ENCODE measurements at places on chromosomes 4 and X. TPM values are rescaled to one million over a fixed set of nuclear protein-coding genes. Genes with fewer than 3 reads are reported as not detected.

Gene LANCL3
- 0.04 TPM for total RNA-seq

Gene SULT1B1
- total RNA-seq: not detected

Gene ETNPPL
- total RNA-seq: not detected

Gene BST1
- 0.21 TPM for total RNA-seq

Gene NAP1L2
- total RNA-seq: not detected

Gene MAGEA2B
- not detected for total RNA-seq

Gene KLHL13
- total RNA-seq: not detected

GRCh38 chr4:15893962-15894361, 44.6 kb downstream of the FGFBP1 start:
- no peak for DNase-seq

GRCh38 chr4:81040012-81040659, 9.6 kb downstream of the BMP3 start:
- DNase-seq: peak; percentile 82

- DNase-seq: peak; percentile 58
These were observed 46.4 kb downstream of the GPAT3 start for GRCh38 chr4:83582289-83582785.

DNA sequence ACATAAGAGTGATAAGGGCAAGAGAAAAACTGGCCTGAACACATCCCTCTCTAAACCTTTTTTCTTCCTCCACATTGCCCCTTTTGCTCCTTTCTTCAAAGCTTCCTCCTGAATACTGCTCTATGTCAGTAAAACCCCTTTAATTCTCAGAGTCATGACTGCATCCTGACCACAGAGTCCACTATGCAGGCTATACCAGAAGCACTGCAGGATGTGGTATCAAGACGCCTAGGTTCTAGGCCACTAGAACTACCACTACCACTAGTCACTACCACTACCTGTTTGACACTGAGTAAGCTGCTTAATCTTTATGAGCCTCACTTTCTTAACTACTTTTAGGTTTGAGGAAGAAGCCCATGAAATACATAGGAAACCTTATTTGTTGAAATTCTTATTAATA, 38.7 kb downstream of the ARHGEF9 start:
- no peak for DNase-seq

DNA sequence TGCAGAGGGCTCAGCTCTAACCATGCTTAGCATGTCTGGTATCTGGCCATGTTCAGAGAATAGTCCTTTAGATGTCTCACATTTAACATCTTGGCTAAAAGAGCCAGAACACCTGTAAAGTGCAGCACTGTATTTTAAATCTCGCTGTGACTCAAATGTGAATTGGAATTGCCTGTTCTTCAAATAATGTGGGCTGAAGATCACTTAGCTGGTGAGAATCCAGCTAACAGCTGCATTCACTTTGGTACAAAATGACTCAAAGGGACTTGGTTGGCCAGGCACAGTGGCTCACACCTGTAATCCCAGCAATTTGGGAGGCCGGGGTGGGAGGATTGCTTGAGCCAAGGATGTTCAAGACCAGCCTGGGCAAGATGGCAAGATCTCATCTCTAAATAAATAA, 63.5 kb upstream of the PLAC8 start:
- DNase-seq: no peak

GRCh38 chrX:44908153-44908552, 35.2 kb downstream of the KDM6A start:
- DNase-seq: no peak

DNA sequence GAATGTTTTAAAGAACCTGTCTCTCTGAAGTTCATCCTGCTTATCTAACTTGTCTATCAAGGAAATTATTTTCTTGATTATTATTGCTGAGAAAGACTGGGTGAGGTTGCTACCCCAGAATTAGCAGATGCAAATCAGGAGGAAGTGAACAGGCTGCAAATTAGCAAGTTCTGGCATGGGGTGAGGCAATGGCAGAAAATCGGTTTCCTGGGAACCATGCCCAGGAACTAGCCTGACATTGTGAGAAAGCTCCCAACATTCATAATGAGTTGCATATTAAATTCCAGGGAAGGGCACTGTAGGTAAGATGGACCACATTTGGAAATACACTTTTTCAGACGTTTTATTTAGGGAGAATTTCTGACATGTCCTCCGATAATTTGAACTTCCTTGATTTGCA, 11.6 kb downstream of the ARSF start:
- no peak for DNase-seq

- no peak for DNase-seq
These were observed 59.7 kb upstream of the RASGEF1B start for GRCh38 chr4:81531410-81531809.

- no peak for DNase-seq
These were observed 12.3 kb upstream of the SCRG1 start for GRCh38 chr4:173411106-173411693.

DNA sequence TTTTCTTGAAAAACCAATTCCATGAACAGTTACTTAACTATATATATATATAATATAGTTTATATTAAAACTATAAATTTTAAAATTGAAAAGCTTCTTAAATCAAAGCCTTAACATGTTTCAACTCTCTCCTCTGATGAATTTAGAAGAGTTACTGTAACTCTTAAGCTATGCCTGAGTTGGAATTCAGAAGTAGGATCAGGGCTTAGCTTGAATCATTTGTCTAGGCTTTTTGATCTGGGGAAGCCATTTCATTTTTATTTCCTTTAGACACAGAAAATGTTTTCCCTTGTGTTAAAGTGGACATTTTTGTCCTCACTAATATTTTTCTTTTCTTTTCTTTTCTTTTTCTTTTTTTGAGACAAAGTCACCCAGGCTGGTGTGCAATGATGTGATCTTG, 40.4 kb upstream of the PDLIM5 start:
- DNase-seq: no peak

GRCh38 chrX:107603429-107604159, 24.7 kb upstream of the PRPS1 start:
- no peak for DNase-seq

DNA sequence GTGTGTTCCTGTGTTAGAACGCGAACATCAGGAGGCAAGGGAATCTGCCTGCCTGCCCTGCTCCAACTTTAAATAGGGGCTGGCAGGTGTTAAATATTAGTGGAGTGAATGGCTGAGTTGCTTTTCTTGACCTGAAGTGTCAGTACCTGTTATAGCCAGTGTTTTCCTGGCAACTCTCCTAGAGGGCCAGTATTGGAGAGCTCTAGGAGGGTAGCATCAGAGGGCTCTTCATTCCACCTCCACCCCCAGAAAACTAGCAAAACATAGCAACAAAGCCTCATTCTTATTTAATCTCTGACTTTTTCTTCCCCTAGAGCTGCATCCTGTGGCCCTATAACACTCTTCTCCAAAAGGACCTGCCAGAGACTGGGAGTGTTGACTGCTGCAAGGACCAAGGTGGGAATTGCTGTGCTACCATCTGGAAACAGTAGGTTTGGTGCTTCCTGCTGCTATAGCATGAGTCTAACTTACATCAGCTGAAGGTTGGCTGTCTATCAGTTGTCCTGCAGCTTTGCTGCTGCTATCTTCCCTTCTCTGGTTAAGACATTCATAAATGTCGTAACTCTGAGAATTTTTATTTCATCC, 33.5 kb downstream of the SGMS2 start:
- no peak for DNase-seq

DNA sequence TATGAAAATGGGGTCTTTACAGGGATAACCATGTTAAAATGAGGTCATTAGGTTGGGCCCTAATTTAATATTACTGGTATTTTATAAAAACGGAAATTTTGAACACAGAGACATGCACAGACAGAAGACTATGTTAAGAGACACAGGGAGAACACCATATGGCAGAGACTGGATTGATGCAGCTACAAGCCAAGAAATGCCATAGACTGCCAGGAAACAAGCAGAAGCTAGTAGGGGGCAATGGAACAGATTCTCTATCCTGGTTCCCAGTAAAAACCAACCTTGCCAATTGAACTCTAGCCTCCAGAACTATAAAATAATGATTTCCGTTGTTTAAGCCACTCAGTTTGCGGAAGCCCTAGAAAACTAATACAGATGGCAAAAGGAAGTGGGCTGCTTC, 6.6 kb upstream of the GUF1 start:
- no peak for DNase-seq

- DNase-seq: peak; percentile 55
These were observed 13.2 kb downstream of the RUFY3 start for GRCh38 chr4:70734971-70735370.

GRCh38 chr4:17325098-17325497, 186.8 kb downstream of the QDPR start:
- DNase-seq: no peak

GRCh38 chrX:43513085-43513484, 143.0 kb upstream of the MAOA start:
- no peak for DNase-seq

GRCh38 chrX:140034916-140035315, 69.6 kb upstream of the CXorf66 start:
- peak; percentile 0 for DNase-seq

GRCh38 chr4:145732001-145732815, 52.3 kb downstream of the C4orf51 start:
- DNase-seq: no peak

DNA sequence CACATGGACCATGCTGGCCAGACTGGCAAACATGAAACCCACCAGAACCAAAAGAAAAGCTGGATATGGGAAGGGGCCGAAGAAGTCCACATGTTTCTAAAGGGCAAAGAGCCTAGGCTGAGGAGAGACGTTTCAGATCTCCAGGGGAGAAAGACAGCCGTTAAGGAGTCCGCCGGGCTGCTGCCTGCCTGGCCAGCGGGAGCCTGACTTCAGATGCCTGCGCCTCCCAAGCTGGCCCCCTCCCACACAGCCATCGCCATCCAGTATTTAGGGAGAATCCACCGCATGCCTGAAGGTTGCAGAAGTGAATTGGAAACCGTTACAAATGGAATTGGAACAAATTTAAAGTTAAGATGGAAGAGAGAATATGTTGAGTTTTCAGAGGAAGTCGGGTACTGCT, 2.9 kb downstream of the TBL1X start:
- no peak for DNase-seq

DNA sequence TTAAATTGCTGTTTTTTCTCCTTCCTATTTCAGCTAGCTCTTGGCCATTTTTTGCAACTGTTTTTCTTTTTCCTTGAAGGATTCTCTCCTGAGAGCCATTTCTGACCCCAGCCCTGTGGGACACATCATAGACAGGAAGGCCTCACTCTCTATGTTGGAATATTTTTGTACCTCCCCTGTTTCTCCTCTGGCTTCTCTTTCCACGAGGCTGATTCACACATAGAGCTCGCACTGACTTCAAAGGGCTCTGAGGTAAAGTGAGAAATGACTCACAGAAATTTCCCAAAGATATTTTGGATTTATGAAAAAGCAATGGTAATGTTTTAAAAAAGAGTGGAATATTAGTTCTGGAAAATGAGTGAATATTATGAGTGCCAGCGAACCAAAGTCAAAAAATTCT, 181.7 kb upstream of the IGFBP7 start:
- DNase-seq: no peak

DNA sequence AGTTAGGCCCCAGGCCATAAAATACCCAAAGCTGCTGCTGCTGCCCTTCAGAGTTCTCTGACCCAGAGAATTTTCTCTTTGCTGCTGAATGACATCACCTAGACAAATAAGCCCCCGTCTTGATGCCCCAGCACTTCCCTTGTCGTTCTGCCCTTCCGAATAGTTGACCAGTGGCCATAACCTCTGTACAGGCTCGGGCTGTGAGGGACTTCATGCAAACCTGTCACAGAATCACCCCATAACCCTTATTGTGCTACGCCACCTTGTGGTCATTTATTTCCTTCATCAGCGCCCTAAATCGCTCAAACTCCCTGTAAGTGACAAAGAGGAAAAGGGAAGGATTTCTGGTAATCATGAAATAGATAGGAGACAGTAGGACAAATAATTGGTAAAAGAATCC, 18.8 kb downstream of the SPACA5 start:
- DNase-seq: peak; percentile 76

- no peak for DNase-seq
These were observed 17.3 kb upstream of the ENPEP start for GRCh38 chr4:110458494-110459266.
